HFF-Myc (cell line): ENCODE measurements at places on chromosomes 13 and 19.

DNA sequence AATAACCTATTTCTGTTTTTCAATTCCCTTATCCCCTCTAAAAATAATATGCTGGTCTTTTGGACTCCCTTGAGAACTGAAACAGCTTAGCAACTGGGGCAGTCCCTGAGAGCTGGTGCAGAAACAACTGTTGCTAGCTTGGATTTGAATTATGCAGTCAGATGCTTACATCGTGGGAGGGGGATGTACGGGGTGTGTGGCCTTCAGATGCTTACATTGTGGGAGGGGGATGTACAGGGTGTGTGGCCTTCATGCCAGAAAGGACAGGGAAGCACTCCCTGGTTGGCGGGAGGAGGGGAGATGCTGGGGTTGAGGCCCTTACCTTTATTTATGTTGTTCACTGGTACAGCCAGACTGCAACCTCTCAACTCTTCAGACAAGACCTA, 25.6 kb downstream of the LRCH1 start:
- DNase-seq: no peak

GRCh38 chr13:65603160-65603559, 1627.0 kb downstream of the PCDH9 start:
- no peak for DNase-seq

DNA sequence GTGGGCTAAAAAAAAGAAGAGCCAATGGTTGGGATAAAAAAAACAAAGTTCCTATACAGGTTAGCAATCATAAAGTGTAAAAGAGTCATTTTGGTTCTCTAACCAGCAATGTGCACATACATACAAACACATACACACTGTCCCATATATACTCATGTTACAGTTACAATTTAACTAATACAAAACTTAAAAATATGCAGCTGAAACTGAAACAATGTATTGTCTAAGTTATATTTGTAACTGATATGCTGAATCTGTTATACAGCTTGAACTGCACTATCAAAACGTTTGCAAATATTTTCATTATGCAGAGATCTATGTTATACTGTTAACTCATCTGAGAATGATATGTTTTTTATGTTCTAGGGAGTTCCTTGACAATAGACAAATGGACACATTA, 173.7 kb downstream of the KLF12 start:
- no peak for DNase-seq

GRCh38 chr13:27988520-27988919, at the start of gene URAD:
URAD (minus strand) TSS chr13:27988693; CDS start chr13:27988637, 56 bp downstream.
- DNase-seq: no peak

DNA sequence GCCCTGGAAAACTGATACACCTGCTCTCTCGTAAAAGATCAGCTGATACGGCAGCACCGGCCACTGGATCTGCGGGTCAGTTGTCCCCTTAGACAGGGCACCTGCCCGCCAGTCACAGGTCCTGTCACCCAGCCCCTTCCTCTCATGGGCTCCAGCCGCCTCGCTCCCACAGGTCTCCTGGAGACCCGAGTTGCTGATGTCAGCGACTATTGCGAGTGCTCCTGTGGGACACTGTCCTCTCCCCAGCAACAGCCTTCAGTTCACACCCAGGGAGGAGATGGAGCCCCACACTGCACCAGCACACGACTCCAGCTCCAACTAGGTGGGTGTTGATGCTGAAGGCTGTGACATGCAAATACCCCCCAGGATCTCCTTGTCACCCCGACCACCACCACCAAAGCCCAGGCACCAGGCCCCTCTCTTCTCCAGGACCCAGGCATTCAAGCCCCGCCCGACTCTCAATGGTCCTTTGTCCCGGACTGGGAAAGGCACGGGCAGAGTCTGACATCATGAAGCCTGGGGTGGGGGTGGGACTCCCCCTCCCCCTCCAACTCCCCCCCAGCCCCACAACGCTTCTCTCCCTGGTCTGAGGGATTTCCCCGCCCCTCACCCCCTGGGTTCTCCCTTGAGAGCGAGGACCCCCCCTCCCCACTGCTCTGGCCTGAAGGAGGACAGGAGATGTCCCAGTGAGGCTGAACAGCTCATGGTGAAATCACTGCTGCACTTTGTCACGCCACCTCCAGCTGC, 1.4 kb upstream of the MAG start:
- no peak for DNase-seq

GRCh38 chr13:30466358-30466714, 600 bp upstream of the HMGB1 start:
- DNase-seq: no peak

DNA sequence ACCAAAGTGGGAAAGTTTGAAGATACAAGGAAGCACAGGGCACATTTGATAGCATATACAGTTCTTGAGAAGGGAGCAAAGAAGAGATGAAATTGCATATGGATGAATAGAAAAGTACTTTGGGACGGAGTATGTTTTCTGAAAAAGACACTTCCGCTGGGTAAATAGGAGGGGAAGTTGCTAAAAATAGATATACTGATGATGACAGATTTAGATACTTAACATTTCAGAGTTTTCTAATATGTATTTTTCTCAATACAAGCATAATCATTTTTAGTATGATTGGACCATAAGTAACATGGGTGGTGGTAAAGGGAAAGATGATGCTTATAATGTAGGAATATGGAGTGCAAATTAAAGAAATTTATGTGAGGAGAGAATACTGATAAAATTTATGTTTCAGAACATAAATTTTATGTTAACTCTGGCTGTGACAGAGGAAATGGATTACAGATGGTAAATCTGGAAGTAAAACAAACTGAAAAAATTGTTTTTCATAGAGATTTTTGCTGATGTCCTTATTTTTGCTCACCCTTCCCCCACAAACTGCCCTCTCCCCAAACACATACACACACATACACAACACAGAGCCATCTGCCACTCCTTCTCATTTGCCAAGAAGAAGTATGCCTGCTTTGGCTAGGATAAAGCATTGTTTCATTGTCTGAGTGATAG, 583.9 kb upstream of the MIR17HG start:
- no peak for DNase-seq

DNA sequence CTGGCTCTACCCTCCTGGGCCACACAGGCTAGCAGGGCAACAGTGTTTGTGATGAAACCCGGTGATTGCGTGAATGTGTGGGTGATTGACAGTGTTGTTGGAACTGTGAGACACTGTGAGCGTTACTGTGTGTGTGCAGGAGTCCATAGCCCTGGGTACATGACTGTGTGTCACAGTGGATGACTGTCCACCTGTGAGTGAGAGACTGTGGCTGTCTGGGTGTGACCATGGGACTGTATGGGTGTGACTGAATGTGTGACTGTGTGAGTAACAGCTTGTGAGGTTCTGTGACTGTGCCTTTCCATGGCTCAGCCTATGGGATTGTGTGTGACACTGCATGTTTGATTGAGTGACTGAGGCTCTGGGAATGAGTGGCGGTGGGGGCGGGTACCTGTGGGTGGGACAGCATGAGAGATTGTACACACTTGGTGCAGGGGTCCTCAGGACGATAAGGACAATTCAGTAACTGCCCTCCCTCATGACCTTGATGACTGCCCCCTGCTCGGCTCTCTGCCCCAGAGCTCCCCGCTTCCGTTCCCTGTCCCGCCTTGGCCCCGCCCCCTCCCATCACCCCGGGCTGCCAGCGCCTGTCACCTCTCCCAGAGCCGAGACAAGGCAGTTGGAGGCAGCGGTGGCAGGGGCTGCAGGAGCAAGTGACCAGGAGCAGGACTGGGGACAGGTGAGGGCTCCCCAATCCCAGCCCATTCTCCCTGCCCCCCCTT, at the start of gene GIPR:
Gene GIPR (plus strand): TSS at position 602 of the 722 bp plus-strand sequence. CDS start 1,300 bp downstream, outside the sequence.
- DNase-seq: no peak

- DNase-seq: no peak
Measured at GRCh38 chr19:57280962-57281400, 696 bp downstream of the ZNF460 start.
